ENCODE measurements at places on chromosomes 5 and 9.

DNA sequence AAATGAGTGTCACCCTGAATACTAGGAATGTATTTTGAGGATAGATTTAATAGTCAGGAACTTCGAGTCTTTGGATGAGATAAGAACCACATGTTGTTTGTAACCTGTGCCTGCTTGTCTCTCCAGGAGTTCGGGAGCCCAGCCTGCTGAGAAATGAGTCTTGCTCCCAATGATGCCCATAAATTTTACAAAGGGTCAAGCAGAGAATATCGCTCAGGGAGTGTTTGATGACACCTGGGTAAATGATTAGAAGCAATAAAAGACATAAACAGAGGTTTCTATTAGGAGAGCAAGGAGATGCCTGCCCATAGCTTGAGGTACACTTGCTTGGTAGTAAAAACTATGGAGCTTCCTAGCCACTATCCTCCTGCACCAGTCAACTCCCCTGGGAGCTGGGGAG is 46.9 kb upstream of the KLF4 start:
- no peak for DNase-seq

- DNase-seq = no peak
These were observed 21.1 kb downstream of the SPARC start for GRCh38 chr5:151665613-151666012.

DNA sequence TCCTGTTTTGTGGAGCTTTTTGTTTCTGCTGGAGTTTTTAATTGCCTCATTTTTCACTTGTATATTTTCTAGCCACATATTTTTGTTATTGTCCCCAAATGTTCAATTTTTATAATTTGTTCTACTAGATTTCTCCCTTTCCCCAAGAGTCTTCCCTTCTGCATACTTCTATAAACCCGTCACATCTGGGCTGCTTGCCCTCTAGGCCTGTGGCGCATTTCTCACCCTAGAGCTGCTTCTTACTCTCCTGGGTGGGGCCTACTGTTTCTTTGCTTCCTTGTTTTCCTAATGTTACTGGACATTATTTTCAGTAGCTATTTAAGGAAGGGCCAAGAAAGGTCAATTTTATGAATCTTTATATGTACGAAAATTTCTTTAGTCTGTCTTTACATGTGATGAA is 51.5 kb downstream of the NXNL2 start:
- no peak for DNase-seq

DNA sequence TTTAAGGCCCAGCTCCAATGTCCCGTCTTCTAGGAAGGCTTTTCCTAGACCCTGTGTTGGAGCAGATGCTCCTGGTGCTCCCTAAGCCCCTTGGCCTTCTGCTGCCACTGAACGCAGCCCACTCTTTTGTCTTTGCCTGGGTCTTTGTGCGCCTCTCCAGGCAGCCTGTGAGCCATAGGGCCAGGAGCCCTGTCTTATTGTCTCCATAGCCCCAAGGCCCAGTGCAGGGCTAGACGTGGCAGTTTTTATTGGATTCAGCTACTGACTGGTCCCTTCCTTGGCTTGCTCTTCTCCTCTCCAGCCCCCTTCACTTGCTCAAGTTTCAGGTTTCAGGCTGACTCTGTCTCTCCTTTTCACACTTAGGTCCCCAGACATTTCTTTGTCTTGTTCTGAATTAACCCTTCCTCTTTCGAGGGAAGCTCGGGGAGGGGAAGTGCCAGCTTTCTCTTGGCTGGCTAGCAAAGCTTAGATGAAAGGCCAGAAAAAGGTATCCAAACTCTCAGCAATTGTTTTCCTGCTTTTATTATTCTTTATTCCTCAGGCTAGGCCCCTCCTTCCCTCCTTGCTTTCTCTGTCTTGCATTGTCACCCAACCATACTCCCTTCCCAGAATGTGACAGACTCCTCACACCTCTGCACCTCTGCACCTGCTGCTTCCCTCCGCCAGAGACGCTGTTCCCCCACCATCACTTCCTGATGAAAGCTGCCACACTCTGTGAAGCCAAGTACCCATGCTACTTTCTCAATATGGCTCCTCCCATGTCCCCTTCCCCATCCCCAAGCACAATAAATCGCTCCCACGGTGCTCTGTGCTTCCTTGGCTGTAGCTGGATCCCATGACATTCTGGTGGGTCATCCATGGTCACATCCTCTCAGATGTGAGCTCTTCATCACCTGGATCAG is 101.6 kb upstream of the CPEB4 start:
- no peak for DNase-seq

DNA sequence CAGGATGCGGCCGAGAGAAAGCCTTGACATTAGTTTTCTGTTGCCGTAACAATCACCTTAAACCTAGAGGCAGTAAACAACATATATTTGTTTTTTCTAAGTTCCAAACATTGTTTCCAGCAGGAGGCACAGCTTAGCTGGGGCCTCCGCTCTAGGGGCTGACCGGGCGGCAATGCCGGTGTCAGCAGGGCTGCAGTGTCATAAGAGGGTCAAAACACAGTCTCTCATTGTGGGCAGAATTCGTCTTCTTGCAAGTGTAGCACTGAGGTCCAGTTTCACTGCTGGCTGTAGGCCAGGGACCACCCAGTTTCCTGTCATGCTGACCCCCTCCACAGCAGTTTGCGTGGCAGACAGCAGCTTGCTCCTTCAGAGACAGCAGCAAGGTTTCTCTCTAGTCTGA is 186.2 kb downstream of the PJA2 start:
- no peak for DNase-seq

DNA sequence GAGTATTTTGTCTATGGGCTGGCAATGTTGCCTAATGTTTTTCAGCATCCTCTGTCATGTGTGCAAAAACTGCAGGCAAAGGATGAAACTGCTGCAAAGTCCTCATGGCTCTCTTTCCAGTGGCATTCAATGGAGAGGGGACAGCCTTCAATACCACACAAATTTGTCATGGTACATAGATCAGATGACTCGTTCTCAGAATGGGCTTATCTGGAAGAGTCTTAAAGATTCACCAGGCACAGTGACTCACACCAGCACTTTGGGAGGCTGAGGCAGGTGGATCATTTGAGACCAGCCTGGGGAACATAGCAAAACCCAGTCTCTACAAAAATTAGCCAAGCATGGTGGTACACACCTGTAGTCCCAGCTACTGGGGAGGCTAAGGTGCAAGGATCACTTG is 5.3 kb downstream of the CDKN2AIPNL start:
- DNase-seq = no peak

GRCh38 chr5:147417135-147417813 is 92.6 kb downstream of the DPYSL3 start:
- DNase-seq = no peak
